NCI-H2171 (cell line): ENCODE measurements at places on chromosomes 11 and 22.

- peak; percentile 31 for DNase-seq
These were observed 40.0 kb downstream of the DUSP8 start for GRCh38 chr11:1532014-1532586.

DNA sequence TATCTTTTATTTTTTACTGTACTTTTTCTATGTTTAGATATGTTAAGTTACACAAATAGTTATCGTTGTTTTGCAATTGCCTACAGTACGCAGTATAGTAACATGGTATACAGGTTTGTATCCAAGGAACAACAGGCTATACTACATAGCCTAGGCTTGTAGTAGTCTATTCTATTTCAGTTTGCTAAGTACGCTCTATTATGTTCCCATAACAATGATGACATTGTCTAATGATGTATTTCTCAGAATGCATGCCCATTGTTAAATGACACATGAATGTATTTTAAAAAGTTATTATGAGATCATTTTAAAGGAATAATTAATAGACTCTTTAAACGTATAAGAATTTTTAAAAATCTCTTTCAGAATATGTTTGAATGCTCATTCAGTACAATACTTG is 696.7 kb upstream of the CCDC90B start:
- DNase-seq: no peak

DNA sequence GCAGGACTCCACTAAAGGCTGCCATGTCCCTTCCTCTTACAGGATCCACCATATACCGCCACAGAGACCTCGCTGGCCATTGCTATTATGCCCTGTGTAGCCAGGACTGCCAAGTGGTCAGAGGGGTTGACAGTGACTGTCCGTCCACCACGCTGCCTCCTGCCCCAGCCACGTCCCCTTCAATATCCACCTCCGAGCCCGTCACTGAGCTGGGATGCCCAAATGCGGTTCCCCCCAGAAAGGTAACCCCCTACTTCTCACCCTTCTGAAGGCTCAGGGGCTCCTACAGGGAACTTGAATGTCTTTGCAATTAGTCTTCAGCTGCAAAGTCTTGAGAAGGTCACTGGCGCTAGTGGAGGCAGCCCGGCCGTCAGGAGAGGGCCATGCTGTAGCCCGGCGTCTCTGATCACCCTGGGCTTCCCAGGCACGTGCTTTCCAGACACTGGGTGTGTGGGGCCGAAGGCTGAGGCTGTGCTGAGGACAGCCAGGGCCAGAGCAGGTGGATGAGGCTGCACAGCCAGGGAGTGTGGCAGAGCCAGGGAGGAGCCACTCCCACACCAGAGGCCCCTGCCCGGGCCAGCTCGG is 30.0 kb upstream of the MUC5B start:
- no peak for DNase-seq

GRCh38 chr11:92633820-92634219 is 335.6 kb upstream of the MTNR1B start:
- no peak for DNase-seq

DNA sequence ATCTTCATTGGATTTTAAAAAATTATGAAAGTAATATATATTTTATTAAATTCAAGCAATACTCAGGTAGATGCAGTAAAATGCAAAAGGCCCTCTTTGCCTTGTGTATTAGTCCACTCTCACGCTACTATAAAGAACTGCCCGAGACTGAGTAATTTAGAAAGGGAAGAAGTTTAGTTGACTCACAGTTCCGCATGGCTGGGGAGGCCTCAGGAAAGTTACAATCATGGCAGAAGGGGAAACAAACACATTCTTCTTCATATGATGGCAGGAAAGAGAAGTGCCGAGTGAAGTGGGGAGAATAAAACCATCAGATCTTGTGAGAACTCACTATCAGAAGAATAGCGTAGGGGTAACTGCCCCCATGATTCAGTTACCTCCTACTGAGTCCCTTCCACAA is 130.8 kb downstream of the HIPK3 start:
- DNase-seq: no peak

DNA sequence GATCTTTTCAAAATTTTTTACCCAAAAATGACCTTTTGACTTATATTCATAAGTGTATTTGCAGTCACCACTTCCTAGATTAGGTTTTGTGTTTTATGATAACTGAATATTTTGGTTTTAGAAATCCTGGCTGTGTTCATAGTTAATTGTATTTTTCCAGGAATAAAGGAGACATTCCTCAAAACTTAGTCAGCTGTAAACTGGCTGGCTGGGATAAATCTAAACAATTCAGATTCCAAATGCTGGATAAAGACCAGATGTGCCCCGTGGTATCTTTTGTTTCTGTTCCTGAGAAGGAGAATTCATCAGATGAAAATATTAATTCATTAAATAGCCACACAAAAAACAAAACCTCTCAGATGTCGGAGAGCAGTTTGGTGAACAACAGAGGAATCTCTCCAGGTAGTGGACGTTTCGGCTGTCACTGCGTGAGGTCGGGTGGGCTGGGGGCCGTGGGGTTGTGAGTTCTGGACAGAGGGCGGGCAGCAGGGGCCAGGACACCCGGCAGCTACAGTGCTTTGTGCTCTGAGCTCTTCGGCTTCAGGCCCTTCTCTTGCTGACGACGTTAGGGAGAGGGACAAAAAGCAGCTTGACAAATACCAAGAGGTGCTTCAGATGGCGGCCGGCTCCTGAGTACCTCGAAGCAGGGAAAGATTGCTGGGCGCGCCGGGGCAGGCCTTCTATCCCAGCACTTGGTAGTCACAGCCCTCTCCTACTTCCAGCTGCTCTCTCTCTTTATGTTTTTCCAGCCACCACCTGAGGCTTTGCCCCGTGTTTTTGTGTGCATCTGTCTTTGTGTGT is 24.6 kb downstream of the MOV10L1 start:
- peak; percentile 45 for DNase-seq

DNA sequence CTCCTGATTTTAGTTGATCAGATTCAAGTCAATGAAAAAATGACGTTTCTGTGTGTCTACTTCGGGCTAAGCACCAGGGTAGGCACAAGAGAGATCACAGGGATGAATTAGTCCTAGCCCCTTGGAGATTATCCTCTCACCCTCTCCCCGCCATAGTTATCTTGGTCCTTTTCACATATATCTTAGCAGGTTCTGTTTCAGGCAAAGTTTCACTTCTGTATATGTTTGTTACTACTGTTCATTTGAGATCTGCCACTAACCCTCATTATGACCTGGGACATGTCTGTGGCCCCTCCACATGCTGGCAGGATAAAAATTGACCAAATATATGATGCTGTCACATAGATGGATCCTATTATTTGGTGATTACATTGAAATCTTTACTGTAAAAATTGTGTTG is 186.1 kb downstream of the AASDHPPT start:
- DNase-seq: no peak

DNA sequence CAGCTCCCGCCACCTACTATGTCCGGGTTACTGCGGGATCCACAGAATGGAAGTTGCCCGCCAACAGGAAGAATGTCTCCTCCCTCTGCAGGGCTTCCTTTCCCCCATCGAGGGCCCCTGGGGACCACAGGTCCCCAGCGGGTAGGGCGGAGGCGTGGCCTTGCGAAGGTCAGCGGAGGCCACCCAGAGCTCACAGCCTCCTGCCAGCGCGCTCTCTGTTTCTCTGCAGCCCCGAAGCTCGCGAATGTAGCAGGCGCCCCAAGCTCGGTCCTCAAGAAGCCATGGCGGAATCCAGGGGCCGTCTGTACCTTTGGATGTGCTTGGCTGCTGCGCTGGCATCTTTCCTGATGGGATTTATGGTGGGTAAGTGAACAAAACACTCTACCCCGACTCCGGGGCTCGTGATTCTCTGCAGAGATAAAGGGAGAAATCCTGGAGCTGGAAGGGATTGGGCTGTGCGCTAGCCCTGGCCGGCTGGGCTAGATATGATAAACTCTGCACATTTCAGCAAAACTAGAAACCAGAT is at the start of gene NAALAD2:
NAALAD2 (plus strand) TSS at position 186 of the 526 bp plus-strand sequence; CDS start at position 282, 96 bp downstream.
- no peak for DNase-seq

GRCh38 chr11:74720596-74721478 is 10.4 kb downstream of the CHRDL2 start:
- no peak for DNase-seq

- DNase-seq: no peak
These were observed 5.2 kb upstream of the OLFML1 start for GRCh38 chr11:7480113-7480512.

GRCh38 chr11:6022956-6023355 is 7.6 kb downstream of the OR56A1 start:
- no peak for DNase-seq

DNA sequence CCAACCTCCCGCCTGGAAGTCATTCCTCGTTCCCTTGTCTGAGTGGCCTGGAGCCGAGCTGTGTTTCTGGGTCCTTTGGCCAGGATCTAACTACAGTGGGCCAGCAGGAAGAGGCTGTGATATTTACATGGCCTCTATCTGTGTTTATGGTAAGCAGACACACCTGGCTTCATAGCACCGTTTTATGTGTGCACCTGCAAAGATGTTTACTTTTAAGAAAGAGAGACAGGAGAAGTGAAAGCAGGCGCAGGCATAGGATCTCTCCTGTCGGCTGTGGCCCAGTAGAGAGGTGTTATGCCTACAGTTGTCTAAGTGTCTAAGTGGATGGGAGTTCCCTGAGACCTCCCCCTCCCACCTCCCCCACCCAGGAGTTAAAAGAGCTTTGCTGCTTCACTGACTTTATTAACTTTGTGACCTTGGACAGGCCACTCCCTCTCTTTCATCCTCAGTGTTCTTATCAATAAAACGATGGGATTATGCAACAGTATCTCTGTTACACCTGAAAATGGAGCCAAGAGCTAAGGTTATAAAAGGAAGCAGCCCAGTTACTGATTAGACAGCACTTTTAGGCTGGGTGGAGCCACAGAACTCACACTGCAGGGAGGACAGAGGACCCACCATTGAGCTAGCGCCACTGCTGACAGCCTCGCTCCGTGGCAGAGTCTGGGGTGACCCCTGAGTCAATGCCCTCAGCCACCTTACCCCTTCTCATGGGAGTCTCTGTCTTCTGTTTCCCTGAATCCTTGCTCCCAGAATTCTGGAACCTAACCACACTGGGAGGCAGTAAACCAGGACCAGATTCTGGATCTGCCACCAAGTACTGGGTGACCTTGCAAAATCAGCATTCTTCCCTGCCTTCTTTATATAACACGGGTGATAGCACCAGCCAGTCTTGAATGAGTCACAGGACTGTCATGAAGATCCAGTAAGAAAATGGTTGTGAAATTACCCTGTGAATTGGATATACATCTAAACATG is 22.0 kb downstream of the ST14 start:
- DNase-seq: no peak

DNA sequence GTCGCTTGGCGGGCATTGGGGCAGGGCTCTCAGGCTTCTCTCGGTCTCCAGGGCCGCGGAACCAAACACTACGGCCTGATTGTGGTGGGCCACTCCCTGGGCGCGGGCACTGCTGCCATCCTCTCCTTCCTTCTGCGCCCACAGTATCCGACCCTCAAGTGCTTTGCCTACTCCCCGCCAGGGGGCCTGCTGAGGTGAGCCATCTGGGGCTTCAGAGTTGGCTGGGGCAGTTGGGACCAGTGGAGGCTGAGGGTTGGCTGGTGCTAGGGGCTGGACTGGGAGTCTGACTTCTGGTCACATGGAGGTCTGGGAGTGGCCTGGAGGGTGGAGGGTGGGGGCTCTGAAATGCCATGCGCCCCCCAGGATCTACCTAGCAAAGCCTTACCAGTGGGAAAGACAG is 15.3 kb upstream of the MYRF start:
- no peak for DNase-seq

DNA sequence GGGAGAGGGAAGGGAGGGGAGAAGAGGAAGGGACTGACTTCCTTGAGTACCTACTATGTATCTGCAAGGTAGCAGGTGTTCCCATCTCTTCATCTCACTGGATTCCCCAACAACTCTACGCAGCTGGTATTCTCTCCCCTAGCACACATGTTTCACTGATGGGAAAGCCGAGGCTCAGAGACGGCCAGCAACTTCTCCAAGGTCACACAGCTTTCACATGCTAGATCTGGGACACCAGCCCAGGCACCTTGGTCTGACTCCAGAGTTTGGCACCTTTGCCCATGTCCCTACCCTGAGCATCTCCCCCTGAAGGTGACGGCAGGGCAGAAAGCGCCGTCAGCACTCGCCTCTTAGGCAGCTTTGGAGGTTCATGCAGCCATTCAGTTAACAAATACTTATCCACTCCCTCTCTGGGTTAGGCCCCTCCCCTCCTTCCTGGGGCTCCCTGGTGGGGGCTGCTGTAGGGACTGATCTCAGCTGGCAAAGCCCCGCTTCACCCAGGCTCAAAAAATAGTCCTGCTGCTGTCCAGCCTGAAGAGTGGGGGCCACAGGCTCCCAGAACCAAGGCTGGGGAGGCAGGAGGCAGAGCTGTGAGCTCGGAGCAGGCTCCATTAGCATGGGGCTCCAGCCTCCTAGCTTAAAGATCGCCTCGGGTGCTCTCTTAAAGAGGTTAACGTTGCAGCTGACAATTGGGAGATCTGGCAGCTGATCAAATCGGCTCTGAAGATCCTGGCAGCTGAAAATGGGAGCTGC is 79.4 kb downstream of the IGLL1 start:
- peak; percentile 66 for DNase-seq

- DNase-seq: no peak
These were observed 767.0 kb downstream of the NTM start for GRCh38 chr11:132137289-132137980.

DNA sequence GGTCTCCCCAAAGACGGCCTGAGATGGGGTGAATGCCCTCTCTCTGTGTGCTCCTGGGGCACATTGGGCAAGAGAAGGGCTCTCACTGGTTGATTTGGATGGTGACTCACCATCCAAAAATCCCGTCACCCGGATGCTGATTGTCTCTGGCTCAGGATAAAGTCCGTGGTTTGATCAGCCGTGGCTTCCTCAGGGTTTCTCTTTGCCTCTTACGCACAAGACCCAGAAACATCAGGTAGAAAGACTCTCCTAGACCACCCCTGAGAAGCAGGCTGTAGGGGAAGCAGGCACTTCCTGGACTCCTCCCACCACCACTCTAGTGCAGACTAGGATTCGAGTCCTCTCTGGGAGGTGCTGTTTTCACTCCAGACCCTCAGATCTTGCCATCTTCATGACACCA is 176.1 kb upstream of the NCAM1 start:
- no peak for DNase-seq

- DNase-seq: no peak
These were observed 10.0 kb downstream of the CNTF start for GRCh38 chr11:58632510-58632909.

- no peak for DNase-seq
These were observed 202.8 kb downstream of the ADAMTS15 start for GRCh38 chr11:130651066-130651855.

DNA sequence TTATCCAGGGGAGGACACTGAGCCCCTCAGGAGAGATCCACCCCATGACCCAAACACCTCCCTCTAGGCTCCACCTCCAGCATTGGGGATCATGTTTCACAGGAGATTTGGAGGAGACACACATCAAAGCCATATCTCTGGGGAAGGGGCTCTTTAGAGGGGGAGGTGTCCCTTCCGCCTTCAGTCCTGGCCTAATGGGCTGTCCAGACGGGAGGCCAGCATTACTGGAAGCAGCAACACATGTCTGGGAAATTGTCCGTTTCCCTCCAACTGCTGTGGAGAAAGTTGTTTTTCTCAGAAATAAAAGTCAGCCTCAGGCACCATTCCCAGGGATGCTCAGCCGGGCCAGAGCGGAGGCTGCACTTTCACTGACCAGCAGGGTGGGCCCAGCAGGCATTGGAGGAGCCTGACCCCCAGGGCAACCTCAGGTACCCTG is 9.5 kb downstream of the CACNA1I start:
- no peak for DNase-seq

- no peak for DNase-seq
These were observed 152.4 kb upstream of the TTC12 start for GRCh38 chr11:113161711-113162591.
